ENCODE measurements at places on chromosomes 13 and 19. TPM values are rescaled to one million over a fixed set of nuclear protein-coding genes. Genes with fewer than 3 reads are reported as not detected.

DNA sequence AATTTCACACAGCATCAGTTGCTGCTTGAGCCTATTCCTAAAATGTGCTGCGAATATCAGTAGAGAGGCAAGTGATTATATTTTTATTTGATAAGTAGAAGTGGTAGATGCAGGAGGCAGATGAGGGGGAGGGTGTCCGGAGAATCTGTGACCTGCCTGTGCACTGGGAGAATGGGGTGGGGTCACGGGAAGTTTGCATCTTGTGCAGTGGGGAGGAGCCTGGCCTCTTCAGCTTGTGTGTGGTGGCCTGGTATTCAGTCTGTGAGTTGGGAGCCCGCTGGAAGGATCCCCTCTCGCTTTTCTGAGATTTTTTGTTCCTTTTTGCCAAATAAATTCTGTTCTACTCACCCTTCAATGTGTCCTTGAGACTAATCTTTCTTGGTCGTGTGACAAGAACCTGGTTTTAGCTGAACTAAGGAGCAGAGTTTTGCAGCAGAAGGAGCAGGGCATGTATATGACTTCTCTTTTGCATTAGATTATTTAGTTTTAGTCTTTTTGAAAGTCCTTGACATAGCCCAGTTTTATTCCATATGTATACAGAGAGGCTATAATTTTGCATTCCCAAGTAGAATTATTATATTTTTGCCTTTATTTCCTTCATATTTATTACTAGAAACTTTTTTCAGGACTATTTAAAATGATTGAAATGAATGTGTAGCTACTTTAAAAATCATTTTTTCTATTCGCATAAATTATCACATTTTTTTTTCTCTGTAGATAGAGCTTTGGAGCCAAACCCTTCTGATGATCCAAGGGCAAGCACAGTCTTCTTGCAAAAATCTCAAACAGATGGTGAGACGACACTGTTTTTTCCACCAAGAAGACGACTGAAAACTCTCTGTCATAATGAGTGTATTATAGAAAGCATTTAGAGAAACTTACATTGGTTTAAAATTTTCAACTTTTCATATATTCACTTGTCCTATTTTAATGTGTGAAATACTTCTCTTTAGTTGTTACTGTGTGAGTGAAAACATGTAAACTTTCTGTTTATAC lies 1257.2 kb downstream of the UQCRFS1 start:
- DNase-seq, result no peak

- DNase-seq, result peak; percentile 46
Measured at GRCh38 chr19:18131841-18132596, 20.9 kb upstream of the PIK3R2 start.

DNA sequence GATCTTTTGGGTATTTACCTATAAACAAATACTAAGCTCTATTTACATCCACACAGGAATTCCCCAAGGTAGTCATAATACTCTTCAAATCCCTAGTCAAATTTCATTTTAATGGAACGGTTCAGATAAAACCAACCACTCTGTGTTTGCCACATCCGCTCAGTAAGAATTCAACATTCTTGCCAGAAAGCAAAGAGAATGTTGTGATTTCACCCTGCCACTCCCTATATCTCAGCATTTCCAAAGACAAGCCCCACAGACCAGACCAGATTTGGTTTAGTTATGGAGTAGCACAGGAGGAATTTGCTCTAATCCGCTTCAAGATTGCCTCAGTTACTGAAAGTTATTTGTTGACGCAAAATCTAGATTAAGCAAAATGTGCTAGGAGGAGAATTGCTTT lies 105.6 kb upstream of the SERP2 start:
- DNase-seq, result no peak

GRCh38 chr13:90197722-90198121 lies 1149.8 kb upstream of the MIR17HG start:
- no peak for DNase-seq

- no peak for DNase-seq
Measured at GRCh38 chr19:10555610-10555973, 10.2 kb downstream of the KRI1 start.

GRCh38 chr13:23674795-23675640 lies 104.8 kb downstream of the TNFRSF19 start:
- peak; percentile 43 for DNase-seq

- no peak for DNase-seq
Measured at GRCh38 chr13:71046360-71047079, 820.5 kb downstream of the DACH1 start.

DNA sequence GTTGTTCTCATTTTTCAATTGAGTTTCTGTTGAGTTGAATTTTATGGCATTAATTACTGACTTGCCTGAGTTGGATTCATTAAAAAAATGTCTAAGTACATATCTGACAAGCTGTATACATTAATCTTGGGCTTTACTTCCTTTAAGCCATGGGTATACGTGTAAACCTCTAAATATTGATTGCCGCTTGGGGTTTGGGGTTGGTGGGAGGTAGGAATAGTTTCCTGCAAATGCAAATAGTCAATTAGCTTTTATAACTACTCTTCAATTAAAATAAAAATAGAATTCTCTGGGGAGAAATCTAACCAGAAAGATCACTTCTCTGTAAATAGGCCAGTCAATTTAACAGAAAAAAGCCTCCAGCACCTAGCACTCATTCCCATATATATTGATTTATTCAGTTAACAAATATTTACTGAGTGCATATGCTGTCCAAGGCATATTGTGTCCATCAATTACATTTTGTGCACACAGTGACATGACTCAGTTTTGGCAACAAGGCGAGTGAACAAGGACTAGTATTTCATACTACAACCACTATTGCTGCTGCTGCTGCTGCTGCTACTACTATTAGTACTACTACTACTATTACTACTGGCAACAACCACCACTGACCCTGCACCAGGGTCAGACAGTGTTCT lies 306.8 kb downstream of the RFC3 start:
- no peak for DNase-seq

DNA sequence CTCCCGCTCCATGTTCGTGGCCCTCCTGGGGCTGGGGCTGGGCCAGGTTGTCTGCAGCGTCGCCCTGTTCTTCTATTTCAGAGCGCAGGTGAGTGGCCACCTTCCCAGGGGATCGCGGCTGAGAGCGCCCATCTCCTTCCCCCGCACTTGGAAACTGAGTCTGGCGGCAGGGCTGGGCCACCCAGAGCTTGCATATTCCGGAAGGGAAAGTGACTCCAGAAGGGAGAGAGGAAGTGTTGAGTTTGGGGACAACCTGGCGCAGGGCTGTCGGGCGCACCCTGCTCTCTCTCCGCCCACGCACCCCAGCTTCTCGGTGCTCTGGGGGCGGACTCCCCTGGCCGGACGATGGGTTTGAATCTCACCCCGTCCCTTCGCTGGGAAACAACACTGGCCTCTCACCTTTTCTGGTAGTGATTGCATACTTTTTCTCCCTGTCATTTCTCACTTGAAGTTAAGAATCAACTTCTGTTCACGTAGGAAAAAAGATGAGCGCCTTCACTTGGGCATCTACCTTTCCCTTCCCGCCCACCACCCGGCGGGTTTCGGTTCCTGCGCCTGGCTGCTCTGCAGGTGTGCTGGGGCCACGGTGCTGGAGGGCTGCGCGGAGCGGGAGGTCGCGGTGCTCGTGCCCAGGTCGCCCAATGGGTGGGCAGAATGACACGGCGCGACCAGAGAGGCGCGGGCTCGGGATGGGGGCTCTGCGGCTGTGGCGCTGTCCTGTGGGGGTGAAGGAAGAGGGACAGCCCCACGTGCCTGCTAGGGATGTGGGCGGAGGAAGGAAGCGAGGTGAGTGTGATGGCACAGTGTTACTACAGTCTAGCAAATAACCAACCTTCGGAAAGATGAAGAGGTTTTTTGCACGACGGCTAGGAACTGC lies 721 bp downstream of the TNFSF11 start:
- peak; percentile 82 for DNase-seq

- no peak for DNase-seq
Measured at GRCh38 chr19:41359741-41360140, 4.2 kb downstream of the B9D2 start.

- no peak for DNase-seq
Measured at GRCh38 chr13:112767506-112768471, 78.0 kb downstream of the ATP11A start.

DNA sequence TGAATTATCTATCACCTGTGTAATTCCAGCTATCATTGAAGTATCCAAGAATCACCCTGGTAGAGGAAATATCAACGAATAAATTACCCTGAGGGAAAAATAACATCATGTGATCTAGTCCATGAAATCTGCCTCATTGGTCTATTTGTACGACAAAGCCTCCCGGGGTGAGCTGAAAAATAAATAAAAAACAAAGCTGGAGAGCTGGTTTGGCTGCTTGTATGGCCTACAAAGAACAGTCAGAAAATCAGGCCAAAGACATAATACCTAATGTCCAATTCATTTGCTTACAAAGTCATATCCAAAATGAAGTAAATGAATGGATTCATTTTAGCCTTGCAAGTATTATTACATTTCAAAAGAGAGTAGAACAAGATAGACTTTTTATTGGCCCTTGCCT lies 449.9 kb downstream of the KLF12 start:
- no peak for DNase-seq

- no peak for DNase-seq
Measured at GRCh38 chr13:43206838-43207237, 183.5 kb downstream of the DNAJC15 start.

DNA sequence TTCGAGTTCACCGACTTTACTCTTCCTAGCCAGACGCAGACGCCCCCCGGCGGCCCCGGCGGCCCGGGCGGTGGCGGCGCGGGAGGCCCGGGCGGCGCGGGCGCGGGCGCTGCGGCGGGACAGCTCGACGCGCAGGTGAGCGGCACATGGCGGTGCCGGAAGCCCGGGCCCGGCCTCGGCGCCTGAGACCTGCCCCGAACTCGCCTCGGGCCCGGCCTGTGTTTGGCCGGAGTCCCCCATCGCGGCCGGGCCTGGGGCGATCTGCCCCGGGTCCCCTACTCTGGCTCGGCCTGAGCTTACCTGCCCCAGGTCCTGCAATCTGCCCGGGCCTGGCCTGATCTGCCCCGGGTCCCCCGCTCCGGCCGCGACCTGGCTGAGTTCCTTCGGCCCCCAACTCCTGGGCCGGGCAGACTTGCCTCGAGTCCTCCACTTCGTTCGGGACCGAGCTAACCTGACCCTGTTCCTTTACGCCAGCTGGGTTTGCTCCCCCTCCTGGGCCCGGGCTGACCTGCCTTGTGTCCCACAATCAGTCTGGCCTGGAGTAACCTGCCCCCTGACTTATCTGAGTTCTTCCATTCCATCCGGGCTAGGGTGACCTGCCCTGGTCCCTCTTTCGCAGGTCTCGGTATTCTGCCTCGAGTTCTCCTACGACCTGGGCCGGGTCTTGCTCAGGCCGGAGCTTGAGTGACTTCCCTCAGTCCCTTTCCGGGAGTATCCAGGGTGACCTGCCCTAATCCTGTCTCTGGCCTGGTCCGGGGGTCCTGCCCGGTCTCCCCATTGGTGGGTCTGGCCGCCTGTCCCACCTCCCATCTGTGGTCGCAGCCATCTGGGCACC lies 764 bp downstream of the UPF1 start:
- DNase-seq, result peak; percentile 56

DNA sequence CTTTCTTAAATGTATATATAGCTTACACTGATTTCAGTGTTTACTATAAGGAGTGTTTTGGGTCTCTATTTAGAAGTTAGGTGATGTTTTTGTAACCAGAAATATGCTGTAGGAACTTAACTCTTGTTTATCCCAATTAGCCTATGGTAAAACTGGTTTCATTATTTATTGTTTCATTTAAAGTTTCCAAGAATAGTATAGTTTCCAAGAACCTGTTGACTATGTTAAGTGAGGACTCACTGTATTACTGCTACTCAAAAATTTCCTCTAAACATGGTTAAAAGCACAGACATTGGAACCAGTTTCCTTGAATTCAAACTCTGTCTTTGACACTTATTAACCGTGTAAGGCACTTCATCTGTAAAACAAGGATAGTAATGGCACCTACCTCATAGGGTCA lies 187.4 kb downstream of the RGCC start:
- DNase-seq, result no peak

DNA sequence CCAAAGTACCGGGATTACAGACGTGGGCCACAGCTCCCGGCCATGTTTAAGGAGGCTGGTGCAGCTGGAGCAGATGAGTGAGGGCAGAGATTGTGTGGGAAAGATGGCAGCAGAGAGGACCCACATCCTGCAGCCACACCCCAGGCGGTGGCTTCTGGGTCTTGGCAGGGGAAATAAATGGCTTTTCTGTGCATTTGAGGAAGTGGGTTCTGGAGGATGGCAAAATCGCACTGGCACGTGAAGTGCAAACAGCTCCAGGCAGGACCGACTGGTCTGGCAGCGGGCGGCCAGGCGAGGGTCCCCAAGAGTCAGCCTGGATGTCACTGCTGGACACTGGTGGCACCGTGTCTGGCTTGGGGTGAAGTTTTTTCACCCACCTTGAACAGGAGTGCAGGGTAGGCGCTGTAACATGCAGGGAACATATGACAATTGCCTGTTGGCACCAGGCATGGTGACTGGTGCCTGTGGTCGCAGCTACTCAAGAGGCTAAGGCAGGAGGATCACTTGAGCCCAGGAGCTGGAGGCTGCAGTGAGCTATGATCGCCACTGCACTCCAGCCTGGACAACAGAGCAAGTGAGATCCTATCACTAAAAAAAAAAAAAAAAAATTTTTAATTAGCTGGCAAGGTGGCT lies 8.4 kb downstream of the B3GNT3 start:
- peak; percentile 41 for DNase-seq

DNA sequence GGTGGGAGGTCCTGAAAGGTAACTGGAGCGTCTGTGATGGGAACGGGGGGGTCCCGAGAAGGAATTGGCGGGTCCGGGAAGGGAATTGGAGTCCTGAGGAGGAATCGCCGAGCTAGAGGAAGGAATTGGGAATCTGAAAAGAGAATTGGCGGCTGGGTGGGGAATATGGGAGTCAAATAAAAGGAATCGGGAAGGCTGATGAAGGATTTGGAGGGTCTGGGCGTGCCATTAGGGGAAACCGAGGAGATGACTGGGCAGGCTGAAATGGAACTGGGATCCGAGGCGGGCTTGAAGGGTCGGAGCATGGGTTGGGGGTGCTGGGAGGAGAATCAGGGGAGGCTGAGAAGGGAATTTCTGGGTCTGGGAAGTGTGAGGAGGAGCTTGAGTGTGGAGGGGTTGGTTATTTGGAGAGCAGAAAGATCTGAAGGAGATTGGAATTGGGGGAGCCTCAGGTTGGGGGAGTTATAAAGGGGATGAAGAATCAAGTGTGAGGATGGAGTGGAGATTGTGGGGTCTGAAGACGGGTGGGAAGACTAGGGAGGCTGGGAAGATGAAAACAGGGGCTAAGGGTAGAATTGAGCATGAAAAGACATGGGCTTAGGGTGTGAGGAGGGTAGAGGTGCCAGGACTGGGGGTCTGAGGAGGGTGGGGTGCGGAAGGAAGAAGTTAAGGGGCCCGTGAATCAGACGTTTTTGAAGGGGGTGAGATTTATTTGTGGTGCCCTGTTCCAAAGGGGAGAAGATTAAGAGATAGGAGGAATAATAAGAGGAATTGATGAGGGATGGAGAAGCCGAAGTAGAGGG lies 718 bp downstream of the ACTN4 start:
- DNase-seq, result no peak

DNA sequence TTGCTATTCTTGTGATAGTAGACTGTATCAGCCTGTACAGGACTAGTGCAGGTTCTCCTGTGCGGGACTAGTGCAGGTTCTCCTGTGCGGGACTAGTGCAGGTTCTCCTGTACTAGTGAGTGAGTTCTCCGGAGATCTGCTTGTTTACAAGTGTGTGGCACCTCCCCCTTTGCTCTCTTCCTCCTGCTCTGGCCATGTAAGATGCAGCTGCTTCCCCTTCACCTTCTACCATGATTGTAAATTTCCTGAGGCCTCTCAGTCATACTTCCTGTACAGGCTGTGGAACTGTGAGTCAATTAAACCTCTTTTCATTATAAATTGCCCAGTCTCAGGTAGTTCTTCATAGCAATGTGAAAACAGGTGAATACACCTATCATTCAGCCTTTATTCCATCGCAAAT lies 289.6 kb downstream of the TEX29 start:
- DNase-seq, result no peak

SOX1 gene
- total RNA-seq, result not detected

LILRB5 gene
- not detected for total RNA-seq

TMEM190 gene
- not detected for total RNA-seq

RNF113B gene
- not detected for total RNA-seq

C1QTNF9 gene
- total RNA-seq, result not detected

All from activated CD4-positive, alpha-beta T cell treated with anti-CD3 and anti-CD28 coated beads for 36 hours (primary cell).